Hematopoietic multipotent progenitor cell treated with erythropoietin and hydrocortisone succinate and interleukin-3 and kit ligand, for 17 days (in vitro differentiated cells): ENCODE measurements at places on chromosomes 12 and 14.

- DNase-seq, result no peak
These were observed 176.0 kb upstream of the DYRK2 start for GRCh38 chr12:67472539-67472938.

GRCh38 chr14:103206023-103206481 is 82.8 kb downstream of the TNFAIP2 start:
- no peak for DNase-seq

DNA sequence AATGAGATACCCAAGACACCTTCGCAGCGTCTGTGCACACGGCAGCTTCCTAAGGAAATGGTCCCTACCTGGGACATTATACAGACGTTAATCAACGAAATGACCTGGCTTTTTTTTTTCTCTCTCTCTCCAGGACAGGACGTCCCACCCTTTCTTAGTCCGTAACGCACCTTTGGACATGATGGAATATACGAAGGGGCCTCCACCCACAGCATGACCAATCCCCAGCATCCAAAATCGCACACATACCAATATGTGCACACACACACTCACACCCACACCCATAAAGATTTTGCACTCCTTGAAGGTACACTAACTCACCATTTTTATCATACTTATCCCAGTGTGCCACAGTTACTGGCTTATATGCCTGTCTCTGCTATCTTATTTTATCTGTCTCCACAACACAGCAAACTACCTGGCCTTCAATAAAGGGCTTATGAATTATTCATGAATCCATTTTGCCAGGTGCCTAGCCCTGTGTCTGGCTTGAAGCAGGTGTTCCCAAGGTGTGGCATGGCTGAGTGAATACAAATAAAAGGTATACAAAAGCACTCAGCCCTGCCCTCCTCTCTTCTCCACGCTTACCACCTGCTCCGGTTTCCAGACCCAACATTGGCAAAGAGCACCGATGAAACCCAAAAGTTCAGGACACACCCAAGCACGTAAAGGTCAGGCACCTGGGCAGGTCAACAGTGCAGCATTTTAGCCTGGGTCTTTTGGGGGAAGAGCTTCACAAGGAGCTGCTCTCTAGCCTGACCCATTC is 2.2 kb downstream of the SCNN1A start:
- DNase-seq, result no peak

DNA sequence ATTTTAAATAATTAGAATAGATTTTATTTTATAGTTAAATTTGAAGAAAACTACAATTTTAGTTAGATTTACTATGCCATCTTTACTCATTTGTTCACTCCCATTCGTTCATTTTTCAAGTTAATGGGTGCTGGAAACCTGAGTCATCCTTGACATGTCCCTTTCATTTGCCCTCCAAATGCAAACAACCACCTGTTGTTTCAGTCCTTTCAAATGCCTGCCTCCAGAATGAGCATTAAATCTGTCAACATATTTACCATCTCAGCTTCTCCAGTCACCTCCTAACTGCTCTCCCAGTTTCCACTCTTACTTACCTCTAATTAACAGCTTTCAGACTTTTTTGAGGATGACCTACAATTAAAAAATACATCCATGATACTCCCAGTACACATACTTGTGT is 375.5 kb downstream of the RAD51B start:
- DNase-seq, result no peak

GRCh38 chr12:74381958-74382357 is 155.7 kb upstream of the ATXN7L3B start:
- no peak for DNase-seq

DNA sequence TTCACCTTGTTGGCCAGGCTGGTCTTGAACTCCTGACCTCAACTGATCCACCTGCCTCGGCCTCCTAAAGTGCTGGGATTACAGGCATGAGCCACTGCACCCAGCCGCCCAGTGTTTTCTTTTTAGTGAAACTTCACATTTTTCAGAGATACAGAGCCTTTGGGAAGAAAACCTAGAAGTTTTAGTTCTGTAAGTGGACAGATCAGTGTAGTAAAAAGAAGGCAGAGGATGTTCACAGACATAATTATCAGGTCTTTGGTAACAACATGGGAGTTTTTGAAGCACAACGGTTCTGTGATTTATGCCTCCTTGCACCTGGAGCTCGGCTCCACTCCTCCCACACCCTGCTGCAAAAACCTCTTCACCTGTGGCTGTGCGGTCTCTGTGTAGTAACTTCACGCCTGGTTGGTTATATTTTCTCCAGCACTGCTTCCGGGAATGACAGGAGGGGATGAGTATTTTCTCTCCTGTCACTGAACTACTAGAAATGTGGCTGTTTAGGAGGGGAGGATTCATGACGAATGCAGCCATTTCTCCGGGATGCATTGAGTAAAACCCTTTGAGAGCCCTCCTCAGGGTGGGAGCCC is 67.0 kb downstream of the ARF6 start:
- DNase-seq, result no peak

DNA sequence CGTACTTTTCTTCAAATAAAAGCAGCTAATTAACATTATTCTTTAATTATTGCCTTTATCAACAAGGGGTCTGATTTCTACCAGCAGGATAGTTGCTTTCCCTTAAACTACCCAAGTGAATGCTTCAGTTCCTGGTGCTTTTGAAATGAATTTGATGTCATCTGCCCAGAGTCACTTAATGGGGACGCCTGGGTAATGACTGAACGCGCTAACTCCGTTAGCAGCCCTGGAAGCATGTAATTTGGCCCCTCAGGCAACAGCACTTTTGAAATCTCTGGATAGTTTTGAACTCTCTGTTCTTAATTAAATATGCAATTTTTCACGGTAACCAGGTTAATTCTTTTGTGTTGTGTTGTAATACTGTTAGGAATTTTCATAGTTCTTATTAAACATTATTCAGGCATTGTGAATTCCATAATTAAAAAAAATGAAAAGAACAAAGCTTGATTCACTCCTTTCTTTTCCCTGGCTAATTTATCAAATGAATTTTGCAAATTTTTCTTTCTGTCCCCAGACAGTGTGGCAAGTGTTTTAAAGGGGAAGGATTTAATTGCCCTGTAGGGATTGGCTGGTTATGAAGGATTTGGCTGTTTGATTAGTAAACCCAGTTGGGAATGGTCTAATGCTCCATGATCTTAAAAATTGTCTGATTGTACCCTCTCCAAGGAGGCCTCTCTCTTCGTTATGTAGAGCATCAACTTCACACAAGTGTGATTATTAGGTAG is 137.5 kb upstream of the MYL2 start:
- DNase-seq, result no peak

- no peak for DNase-seq
These were observed 141.9 kb upstream of the PRKD1 start for GRCh38 chr14:30069536-30069935.

DNA sequence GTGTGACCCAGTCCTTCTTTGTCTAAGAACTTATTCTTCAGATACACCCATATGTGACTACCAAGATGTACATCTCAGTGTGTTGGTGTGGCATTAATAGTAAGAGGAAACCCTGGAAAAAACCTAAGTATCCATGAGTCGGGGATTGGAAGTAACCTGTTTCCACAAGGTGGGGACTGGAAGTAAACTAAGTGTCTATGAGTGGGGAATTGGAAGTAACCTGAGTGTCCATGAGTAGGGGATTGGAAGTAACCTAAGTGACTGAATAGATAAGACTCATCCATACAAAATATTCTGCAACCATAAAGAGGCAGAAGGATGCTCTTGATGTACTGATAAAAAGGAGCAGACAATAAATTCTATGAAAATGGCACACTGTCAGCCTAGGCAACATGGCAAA is 184.7 kb downstream of the PHETA1 start:
- no peak for DNase-seq

DNA sequence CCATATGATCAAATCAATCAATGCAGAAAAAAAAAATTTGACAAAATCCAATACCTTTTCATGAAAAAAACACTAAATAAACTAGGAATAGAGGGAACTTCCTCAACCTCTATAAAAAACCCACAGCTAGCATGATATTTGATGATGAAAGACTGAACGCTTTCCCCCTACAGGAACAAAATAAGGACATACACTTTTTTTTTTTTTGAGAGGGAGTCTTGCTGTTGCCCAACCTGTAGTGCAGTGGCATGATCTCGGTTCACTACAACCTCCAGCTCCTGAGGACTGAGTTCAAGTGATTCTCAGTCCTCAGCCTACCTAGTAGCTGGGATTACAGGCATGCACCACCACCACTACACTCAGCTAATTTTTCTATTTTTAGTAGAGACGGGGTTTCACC is 17.9 kb upstream of the CAMKK2 start:
- DNase-seq, result no peak

DNA sequence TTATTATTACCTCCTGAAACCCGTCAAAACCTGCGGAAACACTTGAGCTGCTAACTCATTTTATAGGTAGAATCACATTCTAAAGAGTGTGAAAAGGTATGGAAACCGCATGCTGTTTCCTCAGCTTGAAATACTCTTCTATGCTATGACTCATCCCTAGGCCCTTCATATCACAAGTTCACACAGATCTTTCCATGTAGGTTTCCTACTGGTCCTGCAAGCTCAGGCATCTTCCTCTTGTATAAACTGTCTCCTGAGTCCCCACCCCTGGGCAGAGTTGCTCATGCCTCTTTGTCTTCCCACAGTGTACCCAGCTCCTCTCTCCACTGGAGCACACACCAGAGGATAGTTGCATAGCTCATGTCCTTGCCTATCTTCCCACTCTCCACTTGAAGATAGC is 84.7 kb downstream of the CMAS start:
- DNase-seq, result no peak
